ENCODE measurements at places on chromosomes 11 and 22.

DNA sequence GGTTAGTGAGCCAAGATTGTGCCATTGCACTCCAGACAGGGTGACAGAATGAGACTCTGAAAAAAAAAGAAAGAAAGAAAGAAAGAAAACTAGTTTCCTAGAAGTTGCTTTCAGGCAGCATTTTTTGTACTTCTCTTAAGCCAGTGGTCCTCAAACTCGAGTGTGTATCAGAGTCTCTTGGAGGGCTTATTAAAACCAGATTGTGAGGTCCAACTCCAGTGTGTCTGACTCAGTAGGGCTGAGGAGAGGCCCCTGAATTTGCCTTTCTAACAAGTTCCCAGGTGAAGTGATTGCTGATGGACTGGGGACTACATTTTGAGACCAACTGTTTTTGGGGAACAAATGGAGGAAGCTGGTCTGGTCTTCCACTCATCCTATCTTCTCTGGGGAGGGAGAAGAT, 57.5 kb upstream of the VSTM5 start:
- no peak for DNase-seq

DNA sequence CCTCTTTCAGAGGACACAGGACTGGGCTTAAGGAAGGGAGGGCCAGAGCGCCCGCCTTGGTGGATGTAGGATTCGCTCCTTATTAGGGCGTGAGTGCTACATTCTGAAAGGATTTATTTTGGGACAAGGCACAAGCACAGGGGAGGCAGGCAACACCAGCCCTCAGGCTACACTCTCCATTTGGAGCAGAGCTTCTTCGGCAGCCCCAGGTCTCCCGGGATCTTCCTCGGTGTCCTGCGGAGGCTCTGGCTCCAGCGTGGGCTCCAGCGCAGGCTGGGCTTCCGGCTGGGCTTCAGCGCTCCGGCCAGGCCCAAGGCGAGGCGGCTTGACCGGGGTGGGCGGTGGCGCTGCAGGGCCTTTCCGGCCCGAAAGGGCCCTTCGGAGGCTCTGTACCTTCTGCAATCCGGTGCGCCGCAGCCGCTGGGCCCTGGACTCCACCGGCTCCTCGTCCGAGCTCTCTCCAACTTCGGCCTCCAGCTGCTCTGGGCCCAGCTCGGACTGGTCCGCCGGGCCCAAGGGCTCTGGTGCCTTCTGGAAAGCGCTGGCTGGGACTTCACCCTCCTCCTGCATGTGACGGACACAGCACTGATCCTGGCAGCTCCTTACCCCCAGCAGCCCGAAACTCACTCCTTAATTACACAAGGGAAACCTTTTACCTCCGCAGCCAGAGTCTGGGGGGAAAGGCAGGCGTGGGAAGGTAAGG, 1.1 kb downstream of the CAVIN3 start:
- DNase-seq = no peak

GRCh38 chr11:1017269-1018005, 19.1 kb downstream of the MUC6 start:
- DNase-seq = no peak

GRCh38 chr11:61058583-61059259, 43.6 kb upstream of the CD5 start:
- peak; percentile 42 for DNase-seq

- DNase-seq = no peak
Measured at GRCh38 chr11:125512106-125512505, 16.0 kb upstream of the FEZ1 start.

DNA sequence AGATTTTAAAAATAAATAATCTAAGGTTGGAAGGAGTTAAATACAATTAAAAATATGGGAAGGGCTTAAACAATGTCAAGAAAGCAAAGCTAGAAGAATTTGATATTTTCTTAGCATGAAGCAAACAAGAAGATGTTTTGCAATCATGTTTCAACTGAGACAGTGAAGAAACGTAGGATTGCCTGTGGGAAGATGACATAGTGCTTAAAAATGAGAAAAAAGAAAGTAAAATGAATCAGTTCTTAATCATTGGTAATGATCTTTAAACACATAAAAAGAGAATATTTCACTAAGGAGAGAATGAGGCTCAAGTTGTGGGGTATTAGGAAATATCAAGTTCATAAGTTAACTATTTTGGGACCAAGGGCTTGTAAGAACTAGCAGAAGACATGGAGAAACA, 855.0 kb downstream of the METTL15 start:
- no peak for DNase-seq

GRCh38 chr11:85182441-85183387, 444.4 kb downstream of the DLG2 start:
- no peak for DNase-seq

DNA sequence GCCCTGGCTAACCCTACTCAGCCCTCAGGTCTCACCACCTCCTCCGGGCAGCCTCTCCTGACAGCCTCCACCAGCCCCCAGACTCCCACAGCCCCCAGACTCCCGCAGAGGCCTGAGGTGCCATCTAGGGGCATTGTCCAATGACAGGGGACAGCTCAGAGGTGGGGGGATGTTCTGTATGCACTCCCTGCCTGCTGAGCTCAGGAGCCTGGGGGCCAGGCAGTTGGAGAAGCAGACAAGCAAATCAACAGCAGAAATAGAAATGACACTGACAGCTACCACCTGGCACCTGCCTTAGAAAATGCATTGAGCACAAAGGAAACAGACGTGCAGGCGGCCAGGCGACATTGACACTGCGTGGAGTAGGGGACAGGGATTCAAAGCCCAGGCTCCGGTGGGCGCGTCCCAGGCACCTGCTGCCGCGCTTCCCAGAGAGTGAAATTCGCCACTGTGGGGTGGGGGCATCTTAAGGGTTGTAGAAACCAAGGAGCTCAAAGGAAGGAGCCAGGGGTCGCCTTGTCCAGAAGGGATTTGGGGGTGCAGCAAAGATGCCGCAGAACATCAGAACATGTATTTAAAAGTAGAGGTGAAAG, 22.5 kb upstream of the WNT7B start:
- no peak for DNase-seq

DNA sequence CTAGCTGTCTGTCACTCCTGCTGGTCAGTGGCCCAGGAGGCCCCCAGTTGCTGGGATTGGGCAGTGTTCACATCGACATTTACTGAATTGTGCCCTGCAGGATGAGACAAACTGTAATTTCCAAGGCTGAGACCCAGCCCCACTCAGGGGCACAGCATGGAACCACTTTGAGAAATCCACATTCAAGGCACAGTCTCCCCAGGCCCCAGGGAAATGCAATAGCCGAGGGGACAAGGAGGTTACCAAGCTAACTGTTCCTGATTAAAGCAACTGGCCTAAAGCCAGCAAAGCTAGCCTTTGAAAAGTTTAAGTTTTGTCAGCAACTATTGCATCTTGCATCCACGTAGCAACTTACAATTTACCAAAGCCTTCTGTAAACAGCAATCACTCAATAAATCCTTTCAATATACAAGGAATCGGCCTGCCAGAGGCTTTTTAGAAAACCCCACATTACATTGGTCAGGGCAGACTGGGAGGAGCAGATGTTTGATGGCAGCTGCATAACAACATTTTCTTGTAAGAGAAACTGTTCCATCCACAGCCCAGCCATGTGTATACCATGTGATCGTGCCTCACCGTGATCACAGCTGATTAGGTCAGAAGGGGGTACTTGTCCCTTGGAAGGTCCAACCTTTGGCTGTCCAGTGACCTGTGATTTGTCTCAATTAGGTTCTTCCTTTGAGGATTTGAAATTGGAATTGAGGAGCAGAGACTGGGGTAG, 103.9 kb downstream of the TENM4 start:
- DNase-seq = no peak

DNA sequence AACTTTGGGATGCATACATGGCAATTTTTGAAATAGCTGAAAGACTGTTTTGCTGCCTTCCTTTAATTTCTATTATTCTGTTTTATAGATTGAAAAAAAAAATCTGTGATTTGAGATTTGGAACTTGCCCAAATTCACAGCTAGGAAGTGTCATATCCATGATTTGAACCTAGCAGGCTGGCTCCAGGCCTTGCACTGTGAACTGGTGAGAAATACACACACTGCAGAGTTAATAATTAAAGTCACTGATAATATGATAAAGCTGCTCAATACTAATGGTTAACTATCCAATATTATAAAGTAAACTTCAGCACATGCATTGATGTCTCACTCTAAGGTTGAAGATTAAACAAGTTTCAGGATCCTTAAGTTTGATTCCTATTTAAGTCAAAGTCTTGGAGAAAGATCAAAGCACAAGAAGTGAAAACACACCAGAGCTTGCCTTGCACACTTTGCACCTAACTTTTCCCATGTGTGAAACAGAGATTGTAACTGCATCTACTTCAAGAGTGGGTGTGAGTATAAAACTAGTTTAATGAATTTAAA, 150.6 kb upstream of the CCDC179 start:
- no peak for DNase-seq

- DNase-seq = no peak
Measured at GRCh38 chr11:119103793-119104192, 2.1 kb upstream of the DPAGT1 start.

DNA sequence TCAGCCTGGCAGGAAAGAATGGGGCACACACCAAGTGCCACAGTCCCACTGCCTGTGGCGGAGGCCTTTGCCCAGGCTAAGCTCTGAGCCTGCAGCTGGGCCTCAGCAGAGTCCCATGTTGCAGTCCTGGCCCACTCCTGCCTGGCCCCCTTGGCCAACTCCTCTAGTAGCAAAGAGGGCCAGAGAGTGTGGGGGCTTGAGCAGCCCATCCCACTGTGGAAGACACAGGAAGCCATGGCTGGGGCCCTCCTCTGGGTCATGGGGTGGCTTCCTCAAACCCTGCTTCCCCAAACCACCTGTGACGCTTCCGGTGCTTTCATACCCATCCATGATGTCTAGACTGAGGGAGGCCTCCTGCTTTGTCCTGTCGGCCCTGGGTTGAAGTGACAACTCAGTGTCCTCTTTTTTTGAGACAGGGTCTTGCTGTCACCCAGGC, 5.8 kb downstream of the RPS19BP1 start:
- DNase-seq = peak; percentile 59

- DNase-seq = no peak
Measured at GRCh38 chr11:92725352-92725751, 244.1 kb upstream of the MTNR1B start.

DNA sequence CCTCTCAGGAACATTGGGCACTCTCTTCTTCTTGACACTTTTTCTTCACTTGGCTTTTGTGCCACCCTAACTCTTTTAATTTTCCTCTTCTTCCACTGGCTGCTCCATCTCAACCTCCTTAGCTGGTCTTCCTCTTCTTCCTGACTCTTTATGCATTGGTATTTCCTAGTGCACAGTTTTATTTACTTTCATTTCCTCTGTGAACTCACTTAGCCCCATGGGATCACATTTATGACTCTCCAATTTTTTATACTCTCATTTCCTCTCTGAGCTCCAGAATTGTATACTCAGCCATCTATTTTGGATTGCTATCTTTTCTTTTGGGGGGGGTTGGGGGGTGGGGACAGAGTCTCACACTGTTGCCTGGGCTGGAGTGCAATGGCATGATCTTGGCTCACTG, 38.5 kb upstream of the LARGE1 start:
- DNase-seq = no peak

DNA sequence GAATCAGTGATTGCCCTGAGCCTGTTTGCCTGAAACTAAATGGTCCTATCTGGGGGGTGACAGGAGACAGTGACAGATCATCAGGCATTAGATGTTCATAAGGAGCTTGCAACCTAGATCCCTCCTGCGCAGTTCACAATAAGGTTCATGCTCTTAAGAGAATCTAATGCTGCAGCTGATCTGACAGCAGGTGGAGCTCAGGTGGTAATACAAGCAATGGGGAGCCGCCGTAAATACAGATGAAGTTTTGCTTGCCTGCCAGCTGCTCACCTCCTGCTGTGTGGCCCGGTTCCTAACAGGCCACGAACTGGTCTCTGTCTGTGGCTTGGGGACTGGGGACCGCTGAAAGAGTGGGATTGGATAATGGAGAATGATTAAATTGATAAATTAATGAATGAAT, 14.0 kb downstream of the NOX4 start:
- DNase-seq = no peak

DNA sequence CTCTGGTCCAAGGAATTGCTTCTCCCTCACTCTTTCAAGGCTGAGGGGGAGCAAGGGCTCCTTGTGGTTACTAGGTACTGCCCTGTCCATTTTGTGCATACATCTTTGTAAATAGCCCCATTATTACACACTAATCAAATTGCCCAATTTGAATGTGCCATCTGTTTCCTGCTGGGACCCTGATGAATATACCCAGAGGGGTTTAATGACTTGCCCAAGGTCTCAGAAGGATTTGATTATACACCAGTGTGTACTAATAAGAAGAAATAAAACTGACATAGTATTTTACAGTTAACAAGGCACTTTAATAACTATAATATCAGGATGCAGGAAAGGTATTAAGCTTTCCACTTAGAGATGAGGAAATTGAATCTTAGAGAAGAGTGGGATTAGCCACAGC, 64.6 kb upstream of the PTPRJ start:
- DNase-seq = no peak

- no peak for DNase-seq
Measured at GRCh38 chr11:16012125-16012751, 344.1 kb downstream of the SOX6 start.

DNA sequence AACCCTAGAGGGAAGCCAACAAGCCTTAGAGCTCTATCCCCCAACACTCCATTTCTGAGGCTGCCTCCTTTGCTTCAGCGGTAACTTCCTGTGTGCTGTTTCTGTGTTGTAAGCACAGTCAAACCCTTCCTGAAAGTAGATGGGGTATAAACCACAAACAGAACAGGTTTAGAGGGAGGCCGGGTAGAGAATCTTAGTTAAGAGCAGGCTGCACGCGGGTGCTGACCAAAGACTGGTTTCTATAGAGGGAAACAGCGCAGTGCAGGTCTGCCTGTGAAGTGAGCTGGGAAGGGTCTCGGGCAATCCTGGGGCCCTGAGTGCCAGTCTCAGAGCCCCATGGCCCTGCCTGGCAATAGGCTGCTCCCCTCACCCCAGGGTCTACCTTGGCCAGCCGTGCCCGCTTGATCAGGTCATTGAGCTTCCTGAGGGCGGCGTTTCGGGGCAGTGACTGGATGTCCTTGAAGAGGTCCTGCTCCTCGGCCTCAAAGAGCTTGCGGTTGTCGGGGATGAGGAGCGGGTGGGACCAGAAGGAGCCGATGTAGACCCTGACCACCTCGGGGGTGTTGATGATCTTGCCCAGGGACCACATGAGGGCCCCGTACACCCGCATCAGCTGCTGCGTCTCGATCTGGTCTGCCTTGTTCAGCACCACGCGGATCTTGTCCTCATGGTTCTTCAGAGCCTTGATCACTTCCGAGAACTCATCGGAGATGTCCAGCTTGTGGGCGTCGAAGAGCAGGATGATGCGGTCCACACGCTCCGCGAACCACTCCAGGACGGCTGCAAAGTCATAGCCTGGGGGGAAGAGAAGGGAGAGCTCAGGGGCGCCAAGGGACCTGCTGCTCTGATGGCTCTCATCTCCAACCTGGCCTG, 15.3 kb upstream of the CDC42BPG start:
- DNase-seq = peak; percentile 86

GRCh38 chr22:27490080-27490479, 311.5 kb downstream of the MN1 start:
- no peak for DNase-seq

- DNase-seq = no peak
Measured at GRCh38 chr22:50260434-50260800, 1.1 kb downstream of the MAPK12 start.

Measured in activated CD4-positive, alpha-beta memory T cell treated with anti-CD3 and anti-CD28 coated beads for 36 hours (primary cell).